Fibroblast of the conjunctiva (primary cell): ENCODE measurements at places on chromosomes 6 and 20.

GRCh38 chr20:51529758-51530157 is 12.8 kb downstream of the NFATC2 start:
- no peak for DNase-seq

GRCh38 chr6:3206339-3207015 is 21.0 kb downstream of the TUBB2B start:
- no peak for DNase-seq

GRCh38 chr6:119533603-119534279 is 184.2 kb upstream of the MAN1A1 start:
- DNase-seq: peak; percentile 37

DNA sequence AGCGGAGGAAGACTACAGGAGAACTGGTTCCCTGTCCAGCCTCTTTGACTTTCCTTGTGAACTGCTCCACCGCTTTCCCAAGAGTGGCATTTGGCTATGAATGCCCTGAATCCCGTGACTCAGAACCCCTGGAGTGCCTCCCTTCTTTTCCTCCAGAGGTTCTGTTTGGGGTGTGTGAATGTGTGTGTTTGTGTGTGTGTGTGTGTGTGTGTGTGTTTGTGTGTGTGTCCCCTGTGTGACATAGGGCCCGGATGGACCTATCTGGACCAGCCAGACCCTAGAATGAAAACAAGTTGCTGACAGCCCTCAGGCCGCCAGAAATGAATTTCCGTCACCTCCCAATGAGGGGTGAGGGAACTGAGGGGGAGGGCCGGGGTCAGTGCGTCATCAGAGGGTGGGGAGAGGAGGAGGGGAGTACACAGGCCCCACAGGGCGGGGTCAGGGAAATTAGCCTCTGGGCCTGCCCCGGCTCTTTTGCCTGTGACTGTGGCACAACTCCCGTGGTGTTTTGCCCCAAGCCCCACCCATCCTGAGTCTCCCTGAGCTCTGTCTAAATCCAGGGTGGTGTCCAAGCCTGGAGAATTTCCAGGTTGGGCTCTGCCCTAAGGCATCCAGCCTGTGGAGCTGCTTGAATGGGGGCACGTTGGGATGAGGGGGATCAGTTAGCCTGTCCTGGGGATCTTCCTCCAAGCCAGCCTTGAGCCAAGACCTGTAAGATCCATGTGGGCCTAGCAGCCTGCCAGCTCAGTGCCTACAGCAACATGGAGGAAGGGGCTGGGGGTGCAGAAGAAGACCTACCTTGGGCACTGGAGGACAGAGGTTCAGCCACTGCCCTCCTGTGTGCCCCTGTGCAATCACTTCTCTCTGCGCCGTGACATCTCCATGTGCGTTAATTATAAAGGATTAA is 15.2 kb upstream of the MRPS18A start:
- DNase-seq: peak; percentile 90
